Activated CD4-positive, alpha-beta T cell treated with anti-CD3 and anti-CD28 coated beads for 1 hour (primary cell): ENCODE measurements at places on chromosomes 7 and 10.
A peak's percentile ranks its signal among the peaks of the same experiment; 100 is the strongest.

GRCh38 chr7:158843771-158844170 lies 12.6 kb upstream of the DYNC2I1 start:
- DNase-seq, result no peak

- DNase-seq, result no peak
Observed at GRCh38 chr7:94133460-94133859, 129.3 kb upstream of the BET1 start.

DNA sequence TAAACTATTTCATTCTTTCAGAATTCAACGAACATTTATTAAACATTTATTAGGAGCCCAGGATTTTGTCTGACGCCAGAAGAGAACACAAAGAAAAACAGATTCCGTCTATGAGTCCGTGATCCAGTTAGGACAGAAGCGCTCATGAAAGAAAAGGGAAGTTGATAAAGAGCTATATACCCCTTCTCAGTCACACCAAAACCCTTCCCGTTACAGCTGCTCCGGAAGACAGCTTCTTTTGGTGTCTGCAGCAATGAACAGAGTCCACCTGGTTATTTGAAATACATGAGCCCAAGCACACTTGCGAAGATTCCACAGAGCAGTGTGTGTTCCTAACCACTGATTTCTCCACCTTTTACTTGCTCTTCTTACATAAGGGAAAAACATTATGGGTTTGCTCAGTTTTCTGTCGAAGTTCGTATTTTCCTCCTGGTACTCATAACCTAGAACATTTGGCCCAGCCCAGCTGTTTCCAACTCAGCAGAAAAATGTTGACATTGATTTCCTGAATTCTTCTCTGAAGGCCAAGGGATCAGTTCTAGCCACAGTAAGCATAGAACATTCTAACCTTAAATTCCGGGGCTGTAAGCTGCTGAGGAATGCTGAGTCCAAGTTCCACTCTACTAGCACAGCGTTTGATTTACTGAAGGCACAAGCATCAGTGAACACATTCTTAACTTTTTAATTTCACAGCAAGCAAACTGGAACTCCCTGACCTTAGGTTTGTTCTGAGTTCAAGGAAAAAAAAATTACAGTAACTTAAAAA lies 206.5 kb downstream of the SORCS1 start:
- no peak for DNase-seq

DNA sequence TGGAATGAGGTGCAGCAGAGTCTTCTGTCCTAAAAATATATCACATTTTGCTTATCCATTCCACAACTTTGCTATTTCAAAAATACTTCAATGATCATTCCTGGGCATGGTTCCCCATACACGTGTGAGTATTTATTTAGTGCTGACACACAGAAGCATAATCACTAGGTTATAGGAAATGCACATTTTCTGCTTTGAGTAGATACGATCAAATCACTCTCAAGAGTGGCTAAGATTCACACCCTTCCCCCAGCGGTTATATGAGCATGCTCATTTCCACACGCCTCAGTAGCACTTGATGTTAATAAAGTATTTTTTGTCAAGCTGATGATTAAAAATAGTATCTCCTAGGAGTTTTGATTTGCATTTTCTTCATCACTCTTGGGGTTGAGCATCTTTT lies 93.5 kb upstream of the LRRC4 start:
- no peak for DNase-seq

- no peak for DNase-seq
Observed at GRCh38 chr10:93790439-93790838, 32.7 kb downstream of the LGI1 start.

GRCh38 chr7:140232957-140233917 lies 56.5 kb upstream of the KDM7A start:
- no peak for DNase-seq

DNA sequence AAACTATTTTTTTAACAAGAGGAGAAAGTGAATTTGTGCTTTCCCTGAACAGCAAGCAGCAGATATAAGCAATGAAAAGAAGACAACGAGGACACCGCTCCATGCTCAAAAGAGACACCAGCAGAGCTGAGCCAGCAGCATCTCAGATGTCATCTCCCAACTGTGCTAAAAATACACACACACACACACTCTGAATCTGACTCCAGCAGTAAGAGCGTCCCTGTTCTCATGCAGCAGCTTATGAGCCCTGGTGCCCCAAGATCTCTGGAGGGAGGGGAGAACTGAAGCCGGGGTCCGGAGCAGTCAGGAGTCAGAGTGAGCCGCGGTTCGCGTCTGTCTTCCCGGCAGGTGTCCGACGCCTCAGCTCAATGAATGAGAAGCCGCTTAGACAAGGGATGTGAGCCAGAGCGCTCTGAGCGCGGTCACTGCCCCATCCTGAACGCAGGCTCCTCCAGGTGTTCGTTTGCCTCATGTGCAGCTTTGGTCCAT lies 49.2 kb downstream of the SVIL start:
- no peak for DNase-seq

DNA sequence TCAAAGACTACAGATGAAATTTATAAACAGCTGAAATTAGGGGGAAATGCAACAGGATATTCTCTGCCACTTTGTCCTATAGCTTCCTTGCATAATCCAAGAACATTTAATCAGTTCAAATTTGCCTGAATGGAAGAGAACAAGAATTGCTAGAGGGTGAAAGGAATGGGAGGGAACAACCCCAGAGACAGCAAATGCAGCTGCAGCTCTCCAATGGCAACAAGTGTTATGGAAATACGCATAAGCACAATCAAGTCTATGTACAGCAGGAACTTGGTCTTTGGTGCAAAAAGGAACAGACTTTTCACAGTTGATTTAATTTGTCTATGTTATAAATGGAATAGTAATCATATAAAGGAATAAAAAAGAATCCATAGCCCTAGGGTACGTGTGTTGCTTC lies 269.0 kb upstream of the ETV1 start:
- DNase-seq, result no peak

GRCh38 chr10:35626971-35627507 lies 15.1 kb downstream of the FZD8 start:
- DNase-seq, result no peak

GRCh38 chr7:75885036-75885435 lies 6.2 kb downstream of the RHBDD2 start:
- DNase-seq, result no peak

GRCh38 chr7:29146057-29146706 lies at the start of gene CPVL:
Gene CPVL (minus strand): TSS chr7:29146537. CDS start chr7:29121061, 25,476 bp downstream.
- no peak for DNase-seq

GRCh38 chr10:48890888-48891850 lies 48.5 kb downstream of the LRRC18 start:
- no peak for DNase-seq

- DNase-seq, result no peak
Observed at GRCh38 chr7:82851121-82851520, 311.6 kb downstream of the PCLO start.

DNA sequence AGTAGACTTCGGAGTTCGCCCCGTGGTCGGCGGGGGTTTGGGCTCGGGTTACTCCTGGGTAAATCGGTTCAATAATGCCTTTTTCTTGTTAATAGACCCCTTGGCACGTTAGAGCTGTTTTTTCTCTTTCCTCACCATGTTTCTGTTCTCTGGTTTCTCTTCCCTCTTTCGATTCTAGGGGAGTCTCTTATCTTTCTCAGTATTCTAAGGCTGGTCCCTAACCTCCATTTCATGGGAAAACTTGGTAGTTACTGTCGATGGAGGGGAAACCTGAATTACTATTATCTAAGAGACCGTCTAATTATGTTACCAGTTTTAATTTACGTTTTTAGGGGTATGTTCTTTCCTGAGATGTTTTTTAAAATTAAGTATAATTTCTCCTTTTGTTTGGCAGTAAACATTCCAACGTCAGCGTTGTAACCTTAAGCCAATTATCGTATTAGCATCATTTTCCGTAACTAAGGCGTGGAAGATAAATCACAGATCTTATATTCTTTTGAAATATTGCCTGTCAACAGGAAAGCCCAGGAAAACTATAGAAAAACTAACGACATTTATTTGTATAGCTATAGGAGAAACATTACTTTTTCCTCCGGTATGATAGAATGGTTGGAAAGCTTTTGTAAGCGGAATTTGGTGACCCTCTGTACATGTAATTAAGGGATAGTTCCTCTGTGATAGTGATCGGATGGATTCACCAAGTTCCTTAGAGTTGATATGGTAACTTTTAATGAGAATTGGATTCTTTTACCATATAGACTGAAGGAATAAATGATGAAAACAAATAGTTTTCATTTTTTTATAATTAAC lies 847 bp downstream of the BTAF1 start:
- no peak for DNase-seq

DNA sequence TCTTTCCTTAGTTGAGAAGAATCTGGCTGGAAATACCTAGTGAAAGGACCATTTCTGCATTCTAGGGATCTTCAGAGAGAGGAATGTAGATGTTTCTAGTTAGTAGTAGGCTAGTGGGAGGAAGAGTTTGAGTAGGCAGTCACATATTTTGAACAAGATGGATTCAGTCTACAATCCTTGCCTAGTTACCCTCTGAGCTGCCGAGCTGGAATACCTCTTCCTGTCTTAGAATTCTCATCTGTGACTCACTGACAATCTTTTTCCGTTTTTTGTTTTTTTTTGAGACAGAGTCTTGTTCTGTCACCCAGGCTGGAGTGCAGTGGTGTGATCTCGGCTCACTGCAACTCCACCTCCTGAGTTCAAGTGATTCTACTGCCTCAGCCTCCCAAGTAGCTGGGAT lies 30.7 kb upstream of the PLPP4 start:
- DNase-seq, result no peak

GRCh38 chr10:70032667-70033289 lies 19.9 kb upstream of the MACROH2A2 start:
- DNase-seq, result no peak

DNA sequence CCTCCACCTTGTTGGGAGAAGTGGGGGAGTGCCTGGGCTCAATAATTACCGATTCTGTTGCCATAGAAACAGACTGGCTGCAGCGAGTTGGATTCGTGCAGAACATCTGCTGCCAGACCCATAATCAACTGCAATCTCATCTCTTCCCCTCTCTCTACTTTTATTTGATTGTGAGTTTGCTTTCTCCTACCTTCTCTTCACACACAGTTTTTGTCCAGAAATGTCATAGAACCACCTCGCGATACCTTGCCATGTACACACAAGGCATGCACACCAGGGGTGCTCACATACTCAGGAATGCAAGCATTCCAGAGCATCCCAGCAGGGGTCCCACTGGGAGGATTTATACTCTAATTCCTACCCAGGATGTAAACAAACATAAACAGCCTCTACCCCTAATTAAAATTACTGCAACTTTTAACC lies 262.2 kb upstream of the AOAH start:
- DNase-seq, result no peak

DNA sequence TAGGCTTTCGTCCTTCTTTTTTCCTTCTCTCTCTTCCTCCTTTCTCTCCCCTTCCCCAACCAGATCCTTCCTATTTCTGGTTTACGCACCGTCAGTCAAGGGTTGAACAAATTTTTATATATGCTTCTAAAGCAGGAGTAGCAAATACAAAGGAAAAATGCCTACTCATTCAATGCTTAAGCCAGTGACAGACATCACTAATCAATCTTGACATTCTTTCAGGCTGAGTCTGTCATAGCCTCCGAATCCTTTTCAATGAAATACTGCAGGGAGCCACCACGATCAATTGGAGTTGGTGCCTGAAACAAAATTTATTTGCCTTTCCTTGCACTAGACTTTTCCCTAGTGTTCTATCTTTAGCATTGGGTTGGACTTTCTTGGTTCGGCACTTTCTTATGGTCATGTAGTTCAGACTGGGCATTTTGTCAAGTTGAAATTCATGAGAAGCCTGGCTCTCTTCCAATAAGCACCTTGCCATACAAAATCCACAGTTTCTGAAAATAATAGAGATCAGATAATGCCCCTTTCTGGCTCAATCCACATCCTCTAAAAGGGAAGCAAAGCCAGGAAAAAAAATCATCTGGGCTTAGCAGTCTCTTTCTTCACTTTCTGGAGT lies 239.5 kb upstream of the PLXNA4 start:
- DNase-seq, result no peak

DNA sequence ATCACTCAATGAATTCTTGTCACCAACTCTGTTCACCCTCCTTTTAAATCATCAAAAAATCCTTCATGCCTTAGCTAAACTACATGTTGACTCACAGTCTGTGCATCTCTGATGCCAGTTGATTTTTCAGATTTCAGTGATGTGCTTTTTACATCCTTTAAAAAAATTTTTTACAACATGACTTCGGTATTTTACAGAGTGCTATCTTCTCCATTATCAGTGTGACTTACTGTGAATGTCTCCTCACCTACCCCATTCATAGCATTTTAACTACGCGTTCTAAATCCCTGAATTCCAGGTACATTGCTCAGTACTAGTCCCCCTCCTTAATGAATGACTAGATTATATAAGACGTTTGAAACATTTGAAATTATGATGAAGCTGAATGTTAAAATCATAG lies 98.7 kb downstream of the DNAH11 start:
- DNase-seq, result no peak

DNA sequence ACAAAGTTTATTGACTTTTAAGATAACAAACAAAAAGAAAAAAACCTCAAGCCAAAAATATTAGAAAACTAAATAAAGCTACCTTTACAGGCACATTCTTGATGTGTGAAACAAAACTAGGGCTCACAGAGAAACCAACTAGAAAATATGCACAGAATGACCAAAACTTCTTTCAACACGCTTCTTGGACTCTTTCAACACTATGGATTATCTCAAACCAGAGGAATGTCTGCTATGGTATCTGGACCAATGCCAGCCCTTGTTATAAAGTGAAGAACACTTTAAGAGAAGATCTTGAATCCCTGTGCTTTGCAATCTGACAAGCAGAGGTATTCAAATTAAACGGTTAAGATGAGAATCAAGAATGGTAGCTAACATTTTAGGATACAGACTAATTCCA lies 76.6 kb downstream of the DNAJC1 start:
- DNase-seq, result no peak

- DNase-seq, result peak; percentile 16
Observed at GRCh38 chr7:3028071-3028757, 15.5 kb downstream of the CARD11 start.
